GM19239 (cell line): ENCODE measurements at places on chromosomes 12 and 14.

DNA sequence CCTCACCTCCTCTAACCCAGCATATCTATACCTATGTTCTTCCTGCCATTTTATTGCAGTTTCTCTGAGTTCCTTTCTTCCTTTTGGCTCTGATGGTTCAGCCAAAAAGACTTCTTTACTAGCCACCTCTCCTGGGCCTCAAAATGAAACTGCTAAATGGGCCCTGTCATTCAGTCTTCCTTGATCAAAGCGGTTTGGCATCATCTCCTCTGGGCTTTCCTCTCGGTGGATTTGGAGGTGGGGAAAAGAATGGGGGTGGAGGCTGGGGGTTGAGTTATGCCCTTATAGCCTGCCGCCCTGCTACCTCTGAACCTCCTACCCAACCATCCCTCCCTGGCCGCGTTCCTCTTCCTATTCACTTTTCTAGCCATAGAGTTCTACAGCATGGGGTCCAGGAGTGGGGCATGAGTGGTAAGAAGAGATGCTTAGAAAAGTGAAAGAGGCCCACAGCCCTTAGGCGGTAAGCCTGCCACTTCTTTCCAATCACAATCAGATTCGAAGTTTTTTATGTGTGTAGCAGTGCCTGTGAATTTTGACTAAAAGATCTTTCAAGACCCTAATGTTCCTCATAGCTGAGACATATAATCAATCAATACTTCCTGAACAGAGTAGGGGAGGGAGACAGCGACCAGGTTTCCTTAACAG is 2.5 kb downstream of the AJUBA start:
- DNase-seq, result no peak

DNA sequence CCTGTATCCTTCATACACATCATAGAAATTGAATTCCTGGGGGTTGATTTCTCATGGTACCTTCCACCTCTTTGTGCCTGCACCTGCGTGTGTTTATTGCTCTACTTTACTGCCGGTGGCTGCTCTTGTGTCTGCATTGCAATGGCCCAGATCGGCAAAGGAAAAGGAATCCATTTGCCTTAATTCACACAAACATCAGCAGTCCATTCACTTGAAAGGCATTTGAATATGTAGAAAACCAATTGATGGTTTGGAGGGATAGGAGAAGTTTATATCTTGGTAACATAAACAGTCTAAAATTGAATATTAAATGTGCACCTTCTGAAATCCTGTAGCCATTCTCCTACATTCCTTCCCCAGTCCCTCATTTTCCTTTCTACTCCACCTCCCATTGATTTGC is 74.0 kb downstream of the SNAPC1 start:
- no peak for DNase-seq

DNA sequence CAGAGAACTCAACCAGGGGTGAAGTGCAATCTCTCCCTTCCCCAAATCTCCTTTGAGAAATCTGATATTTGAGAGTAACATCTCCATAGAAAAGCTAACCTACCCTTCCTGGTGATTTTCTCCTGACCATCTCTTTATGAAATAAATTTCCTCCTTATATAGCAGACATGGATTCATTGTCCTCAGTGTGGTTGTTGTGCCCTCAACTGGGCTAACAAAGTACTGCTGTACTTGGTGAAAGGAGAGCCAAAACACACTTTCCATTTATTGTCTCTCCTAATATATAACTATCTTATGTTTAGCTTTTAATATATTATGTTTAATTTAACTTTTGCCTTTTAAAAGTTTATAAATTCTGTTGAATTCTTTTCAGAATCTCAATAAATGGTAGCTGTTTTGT is 65.1 kb upstream of the SLCO1B1 start:
- DNase-seq, result no peak

GRCh38 chr12:44532940-44533339 is 343.2 kb downstream of the NELL2 start:
- DNase-seq, result no peak

DNA sequence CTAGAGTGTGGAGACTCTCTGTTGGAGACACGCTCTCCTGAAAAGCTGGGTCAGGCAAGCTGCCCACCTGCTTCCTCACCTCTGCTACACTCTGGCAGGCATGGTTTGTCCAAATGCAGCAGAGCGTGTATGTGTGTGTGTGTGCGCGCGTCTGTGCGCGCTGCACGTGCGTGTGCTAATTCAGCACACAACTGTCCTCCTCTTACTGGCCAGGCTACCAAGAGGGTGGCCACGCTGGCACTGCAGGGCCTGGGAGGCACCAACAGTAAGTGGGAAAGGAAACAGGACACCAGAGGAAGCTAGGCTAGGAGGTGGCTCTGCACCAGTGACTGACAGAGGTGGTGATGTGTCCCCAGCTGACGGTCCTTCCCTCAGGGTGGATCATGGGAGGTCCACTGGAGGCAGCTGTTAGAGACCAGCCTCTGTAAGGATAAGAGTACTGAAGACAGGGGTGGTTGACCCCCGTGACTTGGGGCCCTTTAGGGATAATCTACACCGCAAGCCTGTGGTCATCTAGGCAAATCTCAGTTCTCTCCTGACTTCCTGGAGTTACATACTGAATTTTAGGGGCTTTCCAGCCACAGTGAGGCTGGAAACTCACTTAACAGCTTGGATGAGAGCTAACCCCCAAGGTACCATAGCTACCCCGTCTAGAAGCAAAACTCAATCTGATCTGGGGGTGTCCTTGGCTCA is 15.6 kb upstream of the TFCP2 start:
- DNase-seq, result peak; percentile 54
